Astrocyte of the spinal cord (primary cell): ENCODE measurements at places on chromosomes 13 and 19.

- DNase-seq = no peak
These were observed 16.3 kb upstream of the TEX29 start for GRCh38 chr13:111304041-111304544.

DNA sequence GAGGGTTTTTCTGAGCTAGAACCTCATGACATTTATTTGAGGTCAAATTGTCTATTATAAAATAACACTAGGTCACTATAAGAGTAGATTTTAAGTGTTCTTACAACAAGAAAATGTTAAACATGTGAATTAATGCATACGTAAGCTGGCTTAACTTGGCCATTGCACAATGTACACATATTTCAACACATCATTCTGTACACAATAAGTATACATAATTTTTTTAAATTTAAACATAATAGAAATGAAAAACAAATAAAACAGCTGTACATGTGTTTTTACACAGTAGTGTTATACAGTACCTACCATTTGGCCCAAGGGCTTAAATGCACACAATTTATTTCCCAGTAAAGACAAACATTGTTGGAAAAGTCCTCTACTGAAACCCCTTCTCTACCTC is 269.9 kb downstream of the DACH1 start:
- DNase-seq = no peak

- no peak for DNase-seq
These were observed 112.7 kb downstream of the OLFM4 start for GRCh38 chr13:53141336-53141735.

DNA sequence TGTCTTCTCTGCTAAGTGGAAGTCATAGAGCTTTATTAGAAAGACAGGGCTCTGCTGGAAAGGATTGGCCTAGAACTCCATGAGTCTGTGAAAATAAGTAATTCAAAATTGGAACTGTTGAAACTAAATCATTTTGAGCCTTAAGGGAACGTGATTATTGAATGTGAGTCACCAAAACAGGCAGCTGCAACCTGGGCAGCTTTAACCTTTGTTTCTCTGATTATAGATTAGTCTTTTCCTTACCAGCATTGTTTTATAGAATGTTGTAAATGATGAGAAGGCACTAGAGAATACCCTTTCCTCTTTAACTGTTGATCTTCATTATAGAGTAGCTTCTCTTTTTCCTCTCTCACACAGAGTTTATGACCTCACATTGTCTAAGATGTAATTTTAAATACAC is 638.8 kb upstream of the SLITRK6 start:
- DNase-seq = peak; percentile 12

- no peak for DNase-seq
These were observed 44.3 kb downstream of the SERP2 start for GRCh38 chr13:44417876-44418275.

DNA sequence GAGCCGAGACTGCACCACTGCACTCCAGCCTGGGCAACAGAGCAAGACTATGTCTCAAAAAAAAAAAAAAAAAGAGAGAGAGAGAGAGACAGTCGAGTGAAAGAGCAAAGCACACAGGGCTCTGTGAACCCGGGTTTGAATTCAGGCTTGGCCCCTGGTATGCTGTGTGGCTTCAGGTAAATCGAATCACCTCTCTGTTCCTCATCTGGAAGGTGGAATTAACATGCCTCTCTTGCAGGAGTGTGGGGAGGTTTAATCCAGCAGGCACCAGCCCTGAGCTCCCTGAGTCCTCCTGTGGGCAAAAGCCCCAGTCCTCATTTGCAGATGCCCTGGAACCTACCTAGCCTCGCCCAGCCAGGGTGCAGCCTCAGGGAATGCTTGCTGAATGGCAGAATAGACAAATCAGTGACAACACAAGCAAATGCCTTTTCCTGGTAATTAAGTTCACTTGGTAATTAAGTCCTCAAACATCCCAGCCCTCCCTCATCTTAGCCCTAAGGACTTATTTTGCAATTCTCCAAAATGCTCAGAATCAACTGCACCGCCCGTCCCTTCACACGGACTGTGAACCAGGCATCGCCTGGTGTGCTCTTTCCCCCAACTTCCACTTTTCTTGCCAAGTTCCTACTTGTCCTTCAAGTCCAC is 4.6 kb upstream of the ZNRF4 start:
- no peak for DNase-seq

- peak; percentile 32 for DNase-seq
These were observed 1464.5 kb upstream of the SLC10A2 start for GRCh38 chr13:104530741-104531140.

DNA sequence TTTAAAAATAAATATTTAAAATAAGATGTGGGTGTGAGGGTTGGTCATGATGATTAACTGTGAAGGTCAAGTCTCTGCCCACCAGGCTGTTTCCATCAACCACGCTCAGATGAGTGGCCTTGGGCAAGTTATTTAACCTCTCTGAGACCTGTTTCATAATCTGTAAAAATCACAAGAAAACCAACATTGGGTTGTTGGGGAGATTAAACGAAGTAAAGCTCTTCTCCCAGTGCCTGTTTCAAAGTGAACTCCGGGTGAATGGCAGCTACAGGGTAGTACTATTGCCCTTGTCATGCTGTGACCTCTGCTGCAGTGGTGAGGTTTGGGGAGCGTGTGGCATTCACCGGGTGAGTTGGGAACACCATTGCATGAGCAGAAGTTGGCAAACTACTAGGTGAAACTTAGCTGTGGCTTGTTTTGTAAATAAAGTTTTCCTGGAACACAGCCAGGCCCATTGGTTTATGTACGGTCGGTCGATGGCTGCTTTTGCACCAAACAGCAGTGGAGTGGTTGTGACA is 153.2 kb downstream of the USP12 start:
- DNase-seq = no peak

DNA sequence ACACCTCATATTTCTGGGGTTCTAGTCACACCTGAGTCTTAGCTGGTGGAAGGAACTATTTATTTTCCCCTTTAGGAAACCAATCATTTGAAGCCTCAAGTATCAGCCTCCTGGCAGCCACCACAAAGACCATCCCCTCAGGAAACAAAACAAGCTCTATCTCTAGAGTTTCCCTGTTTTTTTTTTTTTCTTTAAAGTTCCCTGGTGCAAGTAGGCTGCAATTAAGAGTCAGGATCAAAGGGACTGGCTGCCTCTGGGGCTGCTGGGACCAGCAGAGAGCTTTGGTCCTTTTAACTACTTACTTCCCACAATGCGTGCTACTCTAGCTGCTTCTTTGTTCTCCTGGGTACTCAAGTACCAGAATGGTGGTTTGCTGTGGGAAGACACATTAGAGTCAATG is 11.4 kb downstream of the MBNL2 start:
- DNase-seq = no peak

GRCh38 chr13:79937771-79938216 is 403.1 kb downstream of the SPRY2 start:
- DNase-seq = peak; percentile 7

DNA sequence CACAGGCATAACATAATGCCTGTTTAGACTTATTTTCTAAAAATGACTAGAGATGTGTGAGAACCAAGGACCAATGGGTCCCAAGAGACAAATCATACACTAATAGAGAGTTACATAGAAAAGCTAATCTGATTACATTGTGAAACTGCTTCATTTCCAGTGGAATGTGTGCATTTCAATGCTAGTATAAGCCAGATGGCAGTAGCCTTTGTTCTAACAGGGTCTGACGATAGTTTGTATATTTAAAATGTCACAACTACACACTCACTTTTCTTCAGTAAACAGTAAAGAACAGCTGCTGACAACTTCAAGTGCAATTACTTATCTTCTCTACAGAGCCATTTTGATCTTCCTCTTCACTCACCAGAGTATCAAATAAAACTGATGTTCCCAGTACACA is 4.3 kb upstream of the SLITRK5 start:
- DNase-seq = no peak

DNA sequence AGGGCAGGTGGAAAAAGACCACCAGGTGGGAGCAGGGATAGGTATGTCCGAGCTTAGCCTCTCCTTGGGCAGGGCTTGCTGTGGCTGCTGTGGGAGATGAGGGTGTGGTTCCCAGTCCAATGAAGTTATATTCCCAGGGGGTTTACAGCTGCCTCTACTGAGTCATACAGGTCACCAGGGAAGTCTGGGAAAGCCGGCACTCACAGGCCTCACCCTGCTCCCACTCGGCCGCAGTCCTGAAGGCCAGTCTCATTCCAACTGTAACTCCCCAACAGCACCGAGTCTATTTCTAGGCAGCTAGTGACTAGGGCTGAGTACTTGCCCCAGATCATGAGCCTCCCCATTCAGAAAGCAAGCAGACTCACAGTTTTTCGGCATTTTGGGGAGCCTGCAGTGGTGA is 77.1 kb downstream of the FNDC3A start:
- no peak for DNase-seq

DNA sequence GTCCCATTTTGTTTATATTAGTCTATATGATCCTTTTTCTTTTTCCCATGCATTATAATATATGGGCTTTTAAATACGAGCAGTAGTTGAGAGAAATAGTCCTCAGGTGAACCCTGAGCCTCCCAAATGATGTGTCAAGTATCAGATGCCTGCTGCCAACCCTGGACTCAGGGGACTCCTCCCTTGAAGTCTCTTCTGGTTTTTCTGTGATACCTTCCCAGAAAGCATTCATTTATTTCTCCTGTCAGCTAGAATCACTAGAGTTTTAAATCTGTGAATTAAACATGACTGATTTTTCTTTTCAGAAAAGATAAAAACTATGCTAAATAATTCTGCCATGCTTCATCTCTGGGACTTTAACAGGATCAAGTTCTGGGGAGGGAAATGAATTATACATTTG is 184.6 kb downstream of the LIG4 start:
- no peak for DNase-seq

DNA sequence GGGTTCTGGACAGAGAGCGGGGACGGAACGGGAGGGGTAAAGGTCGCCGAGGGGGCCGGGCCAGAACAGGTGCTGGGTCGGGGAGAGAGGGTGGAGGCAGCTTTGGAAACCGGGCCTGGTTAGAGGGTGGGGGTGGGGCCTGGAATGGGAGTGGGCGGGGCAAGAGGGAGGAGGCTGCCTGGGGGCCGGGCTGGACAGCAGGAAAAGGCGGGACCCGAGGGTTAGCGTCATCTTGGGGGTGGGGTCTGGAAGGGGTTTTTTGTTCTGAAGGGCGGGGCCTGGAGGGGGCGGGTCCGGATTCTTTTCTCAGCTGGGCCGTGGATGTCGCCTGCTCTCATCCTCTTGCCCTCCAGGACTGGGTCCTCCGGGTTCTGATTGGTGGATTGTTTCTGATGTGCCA is 4.3 kb upstream of the ZNF813 start:
- peak; percentile 24 for DNase-seq

GRCh38 chr19:55486043-55486970 is 1.3 kb downstream of the NAT14 start:
- no peak for DNase-seq

GRCh38 chr13:71252184-71252704 is 614.8 kb downstream of the DACH1 start:
- DNase-seq = no peak

GRCh38 chr19:2306281-2306806 is 1.6 kb downstream of the LINGO3 start:
- no peak for DNase-seq

DNA sequence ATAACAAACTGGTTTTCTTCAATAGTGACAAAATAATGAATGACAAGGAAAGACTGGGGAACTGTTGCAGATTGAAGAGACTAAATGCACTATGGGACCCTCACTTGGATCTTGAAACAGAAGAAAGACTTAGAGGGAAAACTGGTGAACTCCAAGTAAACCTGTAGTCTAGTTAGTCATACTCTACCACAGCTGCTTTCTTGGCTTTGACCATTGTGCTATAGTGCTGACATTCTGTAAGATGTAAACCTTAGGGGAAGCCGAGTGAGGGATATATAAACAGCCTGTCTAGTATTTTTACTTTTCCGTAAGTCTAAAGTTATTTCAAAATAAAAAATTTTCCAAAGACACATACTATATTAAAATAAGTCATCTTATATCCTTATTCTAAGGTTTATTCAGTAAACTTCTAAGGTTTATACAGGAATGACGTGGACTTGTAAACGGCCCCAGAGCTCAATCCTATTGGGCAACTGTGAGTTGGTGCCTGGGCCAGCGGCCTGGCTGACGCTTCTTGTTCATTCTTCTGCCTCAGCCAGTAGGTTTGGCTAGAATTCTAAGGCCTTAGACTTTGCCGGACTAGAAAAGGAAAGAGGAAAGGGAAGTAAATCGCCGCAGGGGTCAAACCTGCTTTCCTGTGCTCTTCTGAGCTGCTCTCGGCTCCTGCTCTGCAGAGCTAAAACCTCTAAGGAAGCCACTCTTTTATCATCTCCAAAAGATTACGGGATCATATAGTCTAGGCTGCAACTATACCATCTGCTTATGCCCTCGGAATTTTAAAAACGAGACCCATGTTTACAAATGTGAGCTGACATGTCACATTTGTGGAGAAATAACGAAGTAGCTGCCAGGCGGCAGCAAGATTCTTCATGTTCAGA is 33.6 kb upstream of the UBE2L5 start:
- no peak for DNase-seq

GRCh38 chr13:65724226-65724625 is 1505.9 kb downstream of the PCDH9 start:
- peak; percentile 71 for DNase-seq

DNA sequence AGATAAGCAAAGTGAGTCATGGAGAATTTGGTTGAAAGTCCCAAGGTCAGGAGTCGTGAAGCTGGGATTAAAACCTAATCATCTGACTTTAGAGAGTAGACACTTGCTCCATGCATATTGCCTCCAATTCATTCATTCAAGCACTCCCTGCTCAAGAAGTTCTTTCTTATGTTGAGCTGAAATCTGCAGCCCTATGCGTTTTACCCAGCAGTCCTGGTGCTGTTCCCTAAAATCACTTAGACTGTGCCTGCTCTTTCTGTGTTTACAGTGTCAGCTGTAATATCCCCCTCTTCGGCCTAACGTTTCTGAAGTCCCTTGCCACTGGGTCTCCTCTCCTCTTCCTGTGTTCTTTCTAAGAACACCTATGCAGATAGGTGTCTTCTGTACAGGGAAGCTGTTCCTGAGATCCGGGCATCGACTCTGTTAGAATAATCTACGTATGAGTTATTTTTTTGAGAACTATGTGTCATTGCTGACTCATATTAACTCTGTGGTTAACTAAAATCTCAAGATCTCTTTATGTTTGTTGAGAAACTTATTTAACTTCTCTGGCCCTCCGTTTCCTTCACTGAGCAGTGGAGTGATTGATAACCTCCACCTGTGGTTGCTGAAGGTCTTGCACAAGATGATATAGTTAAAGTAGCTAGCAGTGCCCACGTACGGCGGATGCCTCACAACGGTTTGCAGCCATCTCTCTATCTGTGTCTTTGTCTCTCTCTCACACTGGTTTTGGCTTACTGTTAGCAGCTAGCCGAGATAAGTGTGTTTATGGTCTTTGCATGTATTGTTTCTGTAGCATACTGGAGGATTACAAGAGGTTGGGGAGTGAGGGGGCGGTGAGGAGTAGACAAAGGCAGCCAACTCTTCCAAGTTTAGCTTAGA is 4.7 kb downstream of the ALOX5AP start:
- peak; percentile 91 for DNase-seq

- DNase-seq = no peak
These were observed at the start of gene SMIM24 for GRCh38 chr19:3480383-3481091. TSS of gene SMIM24 (minus strand) at chr19:3480525. CDS start at chr19:3480463, 62 bp downstream.
